ENCODE measurements at places on chromosomes 6 and 20.

DNA sequence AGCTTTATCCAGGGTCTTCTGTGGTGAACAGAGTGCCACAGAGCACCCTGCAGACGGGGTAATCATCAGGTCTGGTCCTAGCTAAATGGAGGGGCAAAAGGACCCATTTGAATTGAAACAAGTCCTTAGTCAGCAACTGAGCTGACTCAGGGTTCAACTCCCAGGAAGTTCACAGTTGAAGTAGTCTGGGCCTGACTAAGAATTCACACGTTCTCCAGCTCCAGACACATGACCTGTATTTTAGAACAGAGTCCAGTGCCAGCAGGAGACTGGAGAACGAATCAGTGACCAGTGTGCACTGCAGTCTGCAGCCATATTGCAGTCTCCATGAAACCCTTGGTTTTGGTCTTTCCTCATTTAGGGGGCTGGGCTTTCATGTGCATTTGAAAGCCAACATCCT, 85.2 kb downstream of the ELOVL4 start:
- DNase-seq: no peak

- no peak for DNase-seq
Observed at GRCh38 chr20:1862663-1863053, 32.5 kb upstream of the SIRPA start.

GRCh38 chr6:13262302-13263230, 65.8 kb downstream of the TBC1D7 start:
- no peak for DNase-seq

DNA sequence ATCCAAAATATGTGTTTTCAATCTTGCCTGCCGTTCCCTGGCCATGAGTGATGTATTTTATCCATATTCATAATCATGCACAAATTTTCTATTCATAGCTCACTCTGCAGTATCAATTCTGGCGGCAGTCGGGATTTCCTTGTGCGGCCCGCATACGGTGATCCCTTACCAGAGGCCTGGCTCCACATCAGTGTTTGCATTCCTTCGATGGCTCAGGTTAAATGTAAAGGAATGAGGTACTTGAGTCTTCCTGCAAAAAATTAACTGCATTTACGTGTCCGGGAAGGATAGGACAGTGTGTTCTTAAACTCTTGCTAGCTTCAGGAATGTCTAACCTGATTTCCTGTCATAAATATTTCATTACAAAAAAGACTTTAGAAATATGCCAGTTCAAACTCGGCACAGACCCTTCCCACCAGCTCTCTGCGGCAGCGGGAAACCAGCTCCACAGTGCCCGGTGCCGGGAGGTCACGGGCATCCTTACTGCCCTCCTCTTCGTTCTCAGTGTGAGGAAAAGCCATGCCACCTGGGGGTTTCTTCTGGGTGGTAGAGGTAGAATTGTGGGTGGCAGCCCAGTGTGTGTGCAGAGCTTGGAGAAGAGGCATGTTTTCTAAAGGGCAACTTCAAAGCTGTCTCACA, 154.5 kb downstream of the MOXD1 start:
- DNase-seq: peak; percentile 34

- DNase-seq: no peak
Observed at GRCh38 chr20:64072498-64073063, 6.7 kb downstream of the RGS19 start.

DNA sequence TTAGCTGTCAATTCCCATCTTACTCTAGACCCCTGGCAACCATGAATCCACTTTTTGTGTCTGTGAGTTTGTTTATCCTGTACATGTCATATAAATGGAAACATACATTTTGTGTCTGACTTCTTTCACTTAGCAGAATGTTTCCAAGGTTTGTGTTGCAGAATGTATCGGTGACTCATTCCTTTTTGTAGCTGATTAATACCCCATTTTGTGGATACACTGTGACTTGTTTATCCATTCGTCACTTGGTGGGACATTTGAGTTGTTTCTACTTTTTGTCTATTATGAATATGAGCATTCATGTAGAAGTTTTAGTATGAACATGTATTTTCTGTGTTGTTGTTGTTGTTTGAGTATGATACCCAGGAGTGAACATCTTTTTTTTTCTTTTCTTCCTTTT, 21.4 kb downstream of the CDYL start:
- DNase-seq: no peak

DNA sequence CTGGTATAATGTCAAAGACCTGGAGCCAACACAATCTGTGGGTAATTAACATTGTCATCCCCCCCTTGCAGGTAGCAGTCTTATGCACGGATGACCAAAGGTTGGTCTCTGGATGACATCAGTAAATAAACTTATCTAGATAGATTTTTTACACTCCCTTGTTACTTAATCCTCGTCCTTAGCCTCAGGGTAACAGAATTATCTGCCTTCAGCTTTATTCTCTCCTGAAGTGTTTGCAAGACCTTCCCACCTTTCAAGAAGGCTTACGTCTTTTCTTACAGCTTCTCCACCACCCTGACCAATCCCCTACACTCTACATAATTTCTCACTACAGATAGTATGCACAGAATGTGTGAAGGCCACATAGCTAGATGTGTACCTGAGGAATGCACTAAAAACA, 434.8 kb upstream of the HTR1E start:
- no peak for DNase-seq

- no peak for DNase-seq
Observed at GRCh38 chr6:127821431-127821830, 79.4 kb downstream of the THEMIS start.

- DNase-seq: no peak
Observed at GRCh38 chr6:106857771-106858652, 116.5 kb downstream of the CD24 start.

DNA sequence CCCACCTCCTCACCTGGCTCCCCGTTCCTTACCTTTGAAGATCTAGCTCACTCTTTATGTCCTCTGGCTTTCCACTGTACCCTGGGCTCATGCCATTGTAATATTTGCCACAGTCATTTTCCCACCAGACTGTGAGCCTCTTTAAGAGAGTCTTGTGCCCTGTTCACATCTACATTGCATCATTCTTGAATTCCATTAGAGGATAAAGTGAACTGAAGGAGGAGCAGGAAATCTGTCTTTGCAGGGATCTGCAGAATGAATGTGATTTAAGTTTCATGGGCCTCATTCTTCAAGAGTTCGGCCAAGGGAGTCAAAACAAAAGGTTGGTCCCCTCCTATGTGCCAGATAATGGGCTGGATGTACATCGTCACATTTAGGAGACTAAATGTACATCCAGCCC, 272.6 kb upstream of the CITED2 start:
- no peak for DNase-seq

DNA sequence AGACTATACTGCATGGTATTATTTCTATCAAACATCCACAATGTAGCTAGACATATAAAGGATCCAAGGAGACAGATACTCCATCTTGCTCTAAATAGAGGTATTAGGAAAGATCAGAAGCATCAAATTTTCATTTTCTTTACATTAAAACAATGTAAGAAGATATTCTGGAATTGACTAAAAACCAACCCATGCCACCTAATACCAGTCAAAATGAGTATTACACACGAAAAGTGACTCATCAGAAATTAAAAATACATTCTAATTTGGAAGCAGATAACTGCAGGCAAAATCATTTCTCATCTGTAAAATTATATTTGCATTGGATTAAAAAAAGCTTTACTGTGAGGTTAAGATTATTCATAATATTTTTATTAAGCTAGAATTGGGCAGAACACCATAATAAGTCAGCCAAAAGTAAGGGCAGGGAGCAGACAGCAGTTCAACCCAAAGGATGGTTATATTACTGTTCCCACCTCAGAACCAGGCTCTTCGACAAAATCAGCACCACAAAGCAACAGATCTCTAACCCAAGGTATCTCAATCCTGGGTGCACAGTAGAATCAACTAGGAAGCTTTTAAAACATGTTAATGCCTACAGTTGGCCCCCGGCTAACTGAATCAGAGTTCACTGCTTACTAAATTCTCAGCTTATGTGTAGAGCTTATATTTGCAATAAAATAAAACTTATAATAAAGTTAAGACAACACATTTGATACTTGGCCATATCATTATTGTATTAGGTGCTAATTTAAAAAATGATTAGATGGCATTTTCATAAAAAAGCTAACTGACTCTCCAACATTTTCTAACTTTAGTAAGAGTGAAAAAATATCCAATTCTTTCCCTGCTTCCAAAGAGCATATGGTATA, 35.2 kb downstream of the SAMD3 start:
- no peak for DNase-seq

DNA sequence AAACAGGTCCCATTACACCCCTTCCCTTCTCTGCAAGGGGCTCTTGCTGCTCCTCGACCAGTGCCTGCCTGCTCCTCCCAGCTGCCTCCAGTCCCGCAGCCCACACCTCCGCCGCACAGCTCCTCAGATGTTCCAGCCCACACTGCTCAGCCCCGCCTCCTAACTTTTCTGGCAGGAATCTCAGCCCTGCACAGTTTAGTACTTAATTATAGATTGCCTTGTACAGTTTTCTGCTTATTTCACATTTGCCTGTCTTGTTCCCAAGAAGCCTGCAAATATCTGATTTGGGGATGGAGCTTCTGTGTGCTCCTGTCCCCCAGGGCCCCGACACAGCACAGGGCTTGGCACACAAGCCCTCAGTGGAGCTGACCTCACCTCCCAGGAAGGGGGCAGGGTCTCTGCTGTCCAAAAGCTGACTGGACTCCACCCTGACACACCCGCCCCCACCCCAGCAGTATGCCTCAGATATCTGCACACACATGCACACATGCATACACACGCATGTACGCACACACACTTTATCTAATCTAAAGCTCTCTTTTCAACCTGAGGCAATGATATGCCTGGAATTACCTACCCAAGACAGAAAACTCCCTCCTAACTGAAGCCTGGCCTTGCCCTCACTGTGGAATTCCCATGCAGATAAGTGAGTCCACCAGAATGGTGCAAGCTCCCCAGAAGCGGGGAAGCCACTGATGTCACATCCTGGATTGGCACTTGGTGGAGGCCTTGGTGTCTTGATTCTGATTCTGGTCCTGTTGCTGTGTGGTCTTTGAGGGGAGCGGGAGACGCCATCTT, 1.2 kb upstream of the PNPLA1 start:
- DNase-seq: peak; percentile 31

- no peak for DNase-seq
Observed at GRCh38 chr6:122780114-122780513, 598 bp downstream of the FABP7 start.

GRCh38 chr20:43916073-43916880, 1.6 kb downstream of the TOX2 start:
- DNase-seq: no peak

- DNase-seq: peak; percentile 43
Observed at GRCh38 chr6:72182337-72183246, 296.2 kb downstream of the RIMS1 start.

DNA sequence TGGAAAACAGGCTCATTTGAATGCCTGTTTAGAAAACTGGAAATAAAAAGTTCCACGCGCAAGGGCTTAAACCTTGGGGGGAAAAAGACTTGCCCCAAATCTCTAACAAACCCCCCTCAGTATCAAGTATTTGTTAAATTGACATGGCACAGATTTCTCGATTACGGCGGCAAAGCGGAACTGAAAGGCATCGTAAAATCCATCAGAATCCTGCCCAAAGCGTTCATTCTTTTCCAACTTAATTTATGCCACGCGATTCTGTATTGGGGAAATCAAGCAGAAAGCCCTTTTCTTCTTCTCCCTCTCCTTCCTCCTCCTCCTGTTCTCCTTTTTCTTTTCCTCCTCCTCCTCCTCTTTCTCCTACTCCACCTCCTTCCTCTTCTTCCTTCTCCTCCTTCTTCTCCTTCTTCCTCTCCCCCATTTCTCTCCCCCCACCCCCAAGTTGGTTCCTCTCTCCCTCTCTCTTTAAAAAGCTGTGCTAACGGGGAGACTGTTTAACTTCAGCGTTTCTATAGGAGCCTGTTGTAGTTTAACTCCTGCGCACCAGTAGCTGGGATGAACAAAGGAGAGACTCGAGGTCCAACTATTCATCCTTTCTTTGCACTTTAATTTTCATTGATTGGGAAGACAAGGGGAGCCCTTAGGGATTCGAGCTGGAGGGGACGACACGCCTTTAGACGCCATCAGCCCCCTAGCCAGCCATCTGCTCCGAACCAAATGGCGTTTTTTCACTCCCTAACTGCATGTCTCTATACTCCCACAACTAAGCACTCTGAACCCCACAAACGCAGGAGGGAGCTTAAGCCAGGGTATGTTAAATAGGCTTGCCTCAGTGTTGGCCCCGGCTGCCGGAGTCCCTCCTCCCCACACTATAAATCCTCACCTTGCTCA, 2.7 kb upstream of the DLL1 start:
- no peak for DNase-seq

- DNase-seq: no peak
Observed at GRCh38 chr6:53834132-53834531, 39.3 kb downstream of the LRRC1 start.

DNA sequence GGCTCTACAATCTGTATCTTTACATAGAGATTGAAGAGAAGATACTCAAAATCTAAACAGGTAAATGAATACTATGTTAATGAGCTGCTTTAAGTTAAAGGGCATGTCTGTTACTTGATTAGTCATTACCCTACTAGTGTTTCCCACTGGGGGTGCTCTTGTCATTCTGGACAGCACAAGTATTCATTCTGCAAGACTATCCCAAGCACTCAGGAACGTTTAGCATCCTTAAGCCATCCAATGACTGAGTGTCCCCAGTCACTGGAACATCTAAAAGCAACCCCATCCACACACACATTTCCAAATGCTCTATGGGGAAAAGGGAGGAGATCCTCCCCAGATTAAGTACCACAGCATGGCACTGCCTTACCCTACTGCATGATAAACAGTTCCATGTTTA, 25.7 kb downstream of the EZR start:
- DNase-seq: peak; percentile 35

- DNase-seq: no peak
Observed at GRCh38 chr6:51846531-51846930, 240.9 kb downstream of the PKHD1 start.

DNA sequence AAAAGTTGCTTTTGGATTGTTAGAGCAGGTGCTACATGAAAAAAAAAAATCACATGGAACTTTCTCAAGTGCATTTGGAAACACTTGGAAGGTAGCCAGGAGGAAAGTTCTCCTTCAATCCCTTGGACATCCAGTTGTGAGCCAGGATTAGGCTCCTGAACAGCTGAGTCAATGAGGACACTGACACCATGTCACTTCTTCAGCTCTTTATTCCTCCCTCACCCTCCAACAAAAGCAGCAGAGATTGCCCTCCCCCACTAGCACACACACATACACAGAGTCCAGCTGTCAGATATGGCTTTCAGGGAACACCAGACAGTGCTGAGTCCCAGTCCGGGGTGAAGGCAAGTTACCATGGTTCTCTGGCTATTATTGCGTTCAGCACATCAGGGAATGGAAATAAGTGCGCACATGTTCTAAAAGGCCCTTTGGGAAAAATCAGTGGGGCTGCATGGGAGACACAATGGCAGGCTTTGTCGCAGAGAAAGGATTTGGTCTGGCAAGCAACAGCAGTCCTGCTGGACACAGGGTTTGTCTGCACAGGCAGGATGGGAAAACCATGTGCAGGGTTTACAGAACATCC, 124.7 kb upstream of the MARCKS start:
- DNase-seq: peak; percentile 98

DNA sequence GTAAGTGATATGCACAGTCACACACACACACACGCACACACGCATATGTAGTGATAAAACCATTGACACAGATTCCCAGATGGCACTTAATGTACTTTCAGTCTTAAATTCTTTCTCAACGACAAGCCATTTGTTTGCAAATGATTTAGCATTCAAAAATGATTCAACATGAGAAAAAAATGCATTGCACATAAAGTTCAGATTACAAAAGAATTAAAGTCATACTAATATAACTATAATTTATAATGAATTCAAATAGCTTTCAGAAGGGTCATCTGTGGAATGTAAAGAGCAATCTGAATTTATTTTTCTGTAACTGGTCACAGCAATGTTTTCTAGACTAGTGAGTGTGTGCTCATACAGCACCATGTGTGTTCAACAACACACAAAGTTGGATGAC, 521.6 kb upstream of the ZNF337 start:
- no peak for DNase-seq

Measured in muscle of leg (tissue), 16 donors.